ENCODE measurements at places on chromosomes 7 and 10.

- no peak for DNase-seq
Observed at GRCh38 chr7:101833799-101834198, 16.4 kb downstream of the CUX1 start.

DNA sequence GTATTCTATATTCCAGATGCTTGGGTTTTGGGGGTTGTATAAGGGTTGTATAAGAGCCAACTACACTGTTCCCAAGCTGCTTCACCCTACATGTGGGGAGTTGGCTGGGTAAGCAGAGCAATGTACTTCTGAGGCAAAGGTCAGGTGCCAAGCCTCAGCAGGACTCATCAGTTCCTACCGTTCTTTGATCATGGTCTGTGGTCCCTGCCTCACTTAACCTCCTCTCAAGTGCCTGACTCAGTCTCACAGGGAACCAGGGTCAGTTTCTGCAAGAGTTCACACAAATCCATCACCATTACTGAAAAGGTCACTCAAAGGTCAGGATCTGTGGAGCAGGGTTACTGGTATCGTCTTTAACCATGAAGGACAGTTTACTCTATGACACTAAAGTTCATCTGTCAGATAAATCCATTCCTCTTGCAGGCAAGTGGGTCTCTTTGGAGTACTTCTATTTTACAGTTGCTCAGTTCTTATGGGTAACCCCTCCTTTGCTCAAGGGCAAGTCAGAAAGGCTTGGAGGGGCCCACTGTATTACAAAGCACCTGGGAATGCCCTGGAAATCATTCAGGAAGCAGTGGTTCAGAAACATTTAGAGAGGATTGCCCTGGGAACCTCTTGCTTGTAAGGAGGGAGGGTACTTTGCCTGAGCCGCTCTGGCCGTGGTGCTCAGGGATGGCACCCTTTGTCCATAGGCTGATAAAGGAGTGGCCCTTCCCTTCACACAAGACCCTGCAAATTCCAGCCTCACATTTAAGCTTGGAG, 184.3 kb upstream of the CDCA7L start:
- no peak for DNase-seq

DNA sequence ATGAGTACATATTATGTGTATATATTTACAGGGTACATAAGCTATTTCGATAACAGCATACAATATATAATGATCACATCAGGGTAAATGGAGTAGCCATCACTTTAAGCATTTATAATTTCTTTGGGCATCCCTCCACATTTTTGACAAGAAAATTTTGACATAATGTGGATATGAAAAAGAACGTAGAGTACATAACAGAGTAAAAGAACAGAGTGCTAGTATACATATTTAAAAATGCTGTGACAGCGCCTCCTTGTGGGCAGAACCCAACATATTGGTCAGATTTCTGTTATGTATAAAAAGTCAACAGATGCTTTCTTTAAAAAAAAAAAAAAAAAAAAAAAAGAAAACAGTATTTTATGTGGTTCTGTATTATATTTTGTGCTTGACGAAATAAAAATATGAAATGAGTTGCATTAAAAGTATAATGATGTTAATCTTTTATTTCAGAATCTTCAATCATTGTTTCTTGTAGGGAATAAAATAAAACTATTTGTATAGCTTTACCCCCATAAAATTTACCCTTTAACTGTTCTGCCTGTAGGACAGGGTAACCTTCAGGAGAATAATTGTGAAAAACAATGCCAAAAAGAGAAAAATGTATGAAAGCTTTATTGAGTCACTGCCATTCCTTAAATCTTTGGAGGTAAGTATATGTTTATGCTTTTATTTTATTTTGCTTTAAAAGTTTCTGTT, 18.3 kb upstream of the HBP1 start:
- DNase-seq: peak; percentile 81

- no peak for DNase-seq
Observed at GRCh38 chr7:11195502-11195901, 221.8 kb downstream of the PHF14 start.

DNA sequence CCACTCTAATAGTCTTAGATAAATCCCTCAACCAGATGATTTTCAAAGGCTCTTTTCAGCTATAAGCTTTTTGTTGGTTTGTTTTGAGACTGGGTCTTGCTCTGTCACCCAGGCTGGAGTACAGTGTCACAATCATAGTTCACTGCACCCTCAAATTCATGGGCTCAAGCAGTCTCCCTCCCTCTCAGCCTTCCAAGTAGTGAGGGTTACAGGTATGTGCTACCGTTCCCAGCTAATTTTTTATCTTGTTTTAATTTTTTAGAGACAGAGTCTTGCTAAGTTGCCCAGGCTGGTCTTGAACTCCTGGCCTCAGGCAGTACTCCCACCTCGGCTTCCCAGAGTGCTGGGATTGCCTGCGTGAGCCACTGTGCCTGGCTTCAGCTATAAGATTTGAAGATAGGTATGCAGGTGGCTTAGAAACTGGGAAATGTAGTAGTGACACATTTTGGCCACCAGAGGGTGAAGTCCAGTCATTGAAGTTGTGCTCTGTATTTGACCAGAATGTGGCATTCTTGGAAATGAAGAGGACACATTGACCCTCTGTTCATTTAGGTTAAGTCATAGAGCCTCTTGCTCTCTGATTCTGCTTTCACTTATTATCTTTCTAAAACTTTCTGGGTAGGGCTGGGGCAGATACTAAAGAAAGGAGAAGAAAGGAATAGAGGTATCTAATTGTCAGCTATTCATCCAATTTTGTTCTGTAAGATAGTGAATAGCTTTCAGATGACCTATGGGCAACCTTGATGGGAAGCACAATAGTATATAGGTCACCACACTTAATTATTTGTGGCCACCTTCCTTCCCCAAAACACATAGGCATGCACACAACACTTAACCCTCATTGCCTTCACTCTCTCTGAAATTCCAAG, 36.0 kb downstream of the R3HCC1L start:
- peak; percentile 60 for DNase-seq

DNA sequence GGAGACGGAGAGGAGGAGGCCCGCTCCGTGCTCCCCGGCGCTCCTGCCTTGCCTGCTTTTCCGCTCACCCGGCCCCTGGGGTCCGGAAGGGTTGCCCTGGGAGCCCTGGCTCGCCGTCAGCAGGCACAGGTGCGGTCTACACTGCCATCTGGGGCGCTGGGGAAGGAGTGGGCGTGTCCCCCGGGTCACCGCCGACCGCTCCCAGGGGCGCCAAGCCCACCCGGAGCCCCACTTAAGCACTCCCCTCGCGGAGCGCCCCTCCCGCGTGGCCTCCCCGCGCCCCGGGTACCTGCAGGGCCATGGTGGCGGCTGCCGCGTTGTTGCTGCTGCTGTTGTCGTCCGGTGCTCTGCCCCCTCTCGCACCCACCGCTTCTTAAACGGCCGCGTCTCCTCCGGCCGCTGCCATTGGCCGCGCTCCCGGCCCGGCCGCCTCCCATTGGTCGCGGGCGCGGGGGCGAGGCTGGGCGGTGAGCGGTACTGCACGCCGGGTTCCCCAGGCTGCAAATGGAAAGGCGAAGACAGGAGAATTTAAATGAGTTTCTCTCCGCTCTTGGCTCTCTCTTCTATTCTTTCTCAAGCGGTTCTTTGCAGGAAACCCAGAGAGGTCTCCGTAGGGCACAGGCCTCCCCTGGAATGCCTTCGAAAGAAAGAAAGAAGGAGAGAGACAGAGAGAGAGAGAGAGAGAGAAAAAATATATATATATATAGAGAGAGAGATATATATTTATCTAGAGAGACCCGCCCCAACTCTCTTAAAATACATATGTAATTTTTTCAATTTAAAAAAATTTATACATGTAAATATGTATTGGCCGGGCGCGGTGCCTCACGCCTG, at the start of gene ACBD7:
Gene ACBD7 (minus strand): TSS at position 349 of the 834 bp plus-strand sequence. CDS start 48 bp downstream, at position 301.
- DNase-seq: peak; percentile 85

- peak; percentile 73 for DNase-seq
Observed at GRCh38 chr7:144513334-144513733, 109.8 kb upstream of the NOBOX start.

- no peak for DNase-seq
Observed at GRCh38 chr7:157318015-157318706, 18.6 kb upstream of the DNAJB6 start.

GRCh38 chr10:76581506-76582256, 1055.9 kb downstream of the KCNMA1 start:
- no peak for DNase-seq

DNA sequence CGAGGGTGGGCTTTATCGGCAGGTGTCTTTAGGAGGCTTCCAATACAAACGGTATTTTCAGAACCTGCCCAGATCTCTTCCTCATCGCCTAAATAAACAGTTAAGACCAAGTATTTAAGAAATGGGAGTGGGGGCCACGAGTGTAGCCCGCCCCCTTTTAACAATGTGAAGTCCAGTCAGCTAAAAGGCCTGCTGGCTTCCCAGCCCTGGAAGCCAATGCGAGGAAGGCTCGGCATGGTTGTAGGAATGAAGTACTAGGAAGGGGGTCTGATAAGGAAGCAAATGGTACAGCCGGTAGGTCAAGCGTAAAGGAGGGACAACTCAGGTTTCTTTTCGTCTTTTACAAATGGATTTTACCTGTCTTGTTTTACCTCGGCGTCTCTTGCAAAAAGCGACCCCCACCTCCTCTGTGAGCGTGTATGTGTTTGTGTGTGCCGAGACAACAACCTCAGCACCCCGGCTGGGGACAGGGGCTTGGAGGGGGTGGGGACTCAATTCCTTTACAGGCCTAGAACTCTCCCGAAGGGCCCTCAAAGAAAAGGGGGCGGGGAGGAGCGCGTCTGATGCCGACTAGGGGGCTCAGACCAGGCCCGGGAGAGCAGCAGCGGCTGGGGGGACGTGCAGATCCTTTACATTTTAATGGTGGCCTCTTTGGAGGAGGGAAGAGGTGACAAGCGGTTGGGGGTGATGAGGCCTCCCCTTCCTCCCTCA, 147.6 kb downstream of the GPR85 start:
- DNase-seq: peak; percentile 50

DNA sequence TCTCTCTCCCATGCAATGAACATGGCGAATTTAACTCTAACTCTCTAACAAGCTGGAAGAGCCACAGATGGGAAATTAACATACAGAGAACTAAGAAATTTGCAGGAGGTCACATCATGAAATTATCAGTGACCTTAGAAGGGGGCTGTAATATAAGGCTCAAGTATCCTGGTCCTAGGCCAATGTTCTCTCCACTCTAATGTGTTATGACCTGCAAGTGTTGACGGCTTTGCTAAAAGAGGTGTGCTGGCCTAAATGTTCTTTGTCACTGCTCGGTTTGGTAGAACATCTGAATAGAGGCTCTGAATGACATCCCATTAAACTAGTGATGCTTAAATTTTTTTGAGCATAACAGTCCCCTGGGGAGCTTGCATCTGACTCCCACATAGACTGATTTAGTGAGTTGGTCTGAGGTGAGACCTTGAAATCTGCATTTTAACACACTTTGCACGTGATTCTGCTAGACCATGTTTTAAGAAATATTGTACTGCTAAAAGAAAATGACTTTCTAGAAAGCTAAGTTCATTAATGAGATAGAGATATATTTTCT, 129.3 kb downstream of the GFRA1 start:
- DNase-seq: no peak

- DNase-seq: no peak
Observed at GRCh38 chr10:124674768-124675222, 69.4 kb downstream of the FAM53B start.

DNA sequence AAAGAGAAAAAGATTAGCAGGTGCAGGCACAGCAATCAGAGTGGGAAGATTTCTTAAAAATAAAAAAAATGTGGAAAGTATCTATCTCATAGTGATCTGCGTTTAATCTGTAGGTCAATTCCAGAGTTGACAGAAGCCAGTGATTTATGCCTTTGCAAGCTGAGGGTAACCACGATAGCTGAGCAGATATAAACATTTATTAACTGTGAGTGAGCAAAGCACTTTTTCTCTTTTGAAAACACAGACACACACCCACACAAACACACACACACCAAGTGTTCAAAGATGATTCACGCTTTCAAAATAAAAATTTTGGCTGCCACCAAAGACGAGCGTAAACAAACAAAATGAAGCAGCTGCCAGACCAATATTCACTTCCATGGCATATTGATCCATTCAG, 243.2 kb upstream of the SLC26A5 start:
- no peak for DNase-seq

DNA sequence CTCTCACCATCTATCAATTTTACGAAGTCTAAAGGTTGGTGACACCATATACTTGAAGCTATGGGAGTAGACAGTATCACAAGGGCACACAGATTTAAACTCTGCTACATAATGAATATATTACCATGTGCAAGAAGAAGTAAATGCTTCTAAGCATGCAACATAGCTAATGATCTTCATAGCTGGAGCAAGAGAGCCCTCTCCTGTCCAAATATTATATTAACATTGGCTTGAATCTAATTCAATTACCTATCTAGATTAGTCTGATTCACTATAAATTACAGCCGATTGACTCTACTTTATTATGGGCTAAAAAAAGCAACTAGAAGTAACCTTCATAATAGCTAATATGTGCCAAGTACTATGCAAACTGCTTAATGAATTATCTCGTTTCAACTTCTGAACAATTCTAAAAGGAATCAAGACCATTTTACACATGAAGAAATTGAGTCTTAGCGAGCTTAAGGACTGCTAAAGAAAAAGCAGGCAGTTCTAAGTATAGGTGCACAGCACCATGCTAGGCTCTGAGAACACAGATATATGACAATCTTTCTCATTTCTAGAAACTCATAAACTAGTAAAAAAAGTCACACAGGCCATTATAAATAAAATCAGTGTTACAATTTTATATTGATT, 21.9 kb downstream of the FRA10AC1 start:
- no peak for DNase-seq

GRCh38 chr10:118735294-118735693, 19.5 kb downstream of the CACUL1 start:
- DNase-seq: no peak

GRCh38 chr7:91378131-91378530, 113.9 kb downstream of the FZD1 start:
- DNase-seq: no peak

DNA sequence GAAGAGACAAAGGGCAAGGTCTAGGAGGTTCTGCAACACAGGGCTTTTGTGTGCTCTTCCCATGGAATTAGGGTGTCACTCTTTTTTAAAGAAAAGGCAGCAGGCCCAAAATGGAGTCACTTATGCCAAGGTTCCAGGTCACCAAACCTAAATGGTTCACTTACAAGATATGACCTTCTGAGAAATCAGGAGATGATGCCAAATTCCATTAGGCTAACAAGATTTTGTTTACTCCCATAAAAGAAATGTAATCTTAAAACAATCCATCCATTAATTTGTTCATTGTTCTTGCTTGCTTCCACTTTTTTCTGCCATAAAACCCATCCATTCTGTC, 158.1 kb downstream of the SNX13 start:
- DNase-seq: no peak

- no peak for DNase-seq
Observed at GRCh38 chr10:59680199-59680598, 29.5 kb downstream of the SLC16A9 start.

DNA sequence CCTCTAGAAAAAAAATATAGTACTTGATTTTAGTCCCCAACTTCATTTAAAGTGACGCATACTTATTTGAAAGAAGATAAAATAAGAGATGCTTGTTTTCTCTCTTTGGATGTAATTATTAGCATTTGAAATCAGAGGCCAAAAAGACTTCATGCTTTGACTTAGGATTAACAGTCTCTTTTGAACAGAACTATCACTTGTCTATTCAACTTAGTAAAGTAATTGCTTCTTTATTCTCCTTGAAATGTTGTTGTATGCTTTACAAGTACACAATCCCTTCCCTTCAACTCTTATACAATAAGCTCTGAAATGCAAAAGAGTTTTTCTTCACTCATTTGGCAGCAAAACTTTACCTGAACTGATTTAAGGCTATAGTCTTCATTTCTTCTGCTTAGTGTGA, 80.8 kb downstream of the HIBADH start:
- no peak for DNase-seq

GRCh38 chr7:151168003-151168786, 701 bp upstream of the GBX1 start:
- DNase-seq: peak; percentile 52

Data from MM.1S (cell line).